ENCODE measurements at places on chromosomes 3 and 15. TPM values are rescaled to one million over a fixed set of nuclear protein-coding genes. Genes with fewer than 3 reads are reported as not detected.

DNA sequence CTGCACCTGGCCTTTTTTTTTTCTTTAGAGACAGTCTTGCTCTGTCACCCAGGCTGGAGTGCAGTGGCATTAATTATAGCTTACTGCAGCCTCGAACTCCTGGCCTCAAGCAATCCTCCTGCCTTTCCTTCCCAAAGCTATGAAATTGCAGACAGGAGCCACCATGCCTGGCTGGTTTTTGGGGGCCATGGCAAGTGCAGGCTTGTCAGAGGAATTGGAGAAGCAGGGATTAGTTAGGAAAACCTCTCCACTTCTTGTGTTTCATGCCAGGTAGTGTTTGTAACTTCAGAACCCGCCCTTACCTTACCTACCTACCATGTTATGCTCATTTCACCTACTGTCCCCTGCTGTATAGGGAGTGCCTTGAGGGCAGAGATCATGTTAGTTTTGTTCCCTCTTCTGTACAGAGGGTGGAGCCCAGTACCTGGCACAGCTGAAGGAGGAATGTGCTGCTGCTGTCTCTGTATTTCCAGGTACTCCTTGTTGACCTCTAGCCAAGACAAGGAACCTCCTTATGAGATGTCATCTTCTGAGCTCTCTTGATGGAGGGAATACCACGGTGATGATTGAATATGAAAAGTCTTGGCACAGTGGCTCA lies 43.8 kb downstream of the TRAK1 start:
- no peak for DNase-seq

DNA sequence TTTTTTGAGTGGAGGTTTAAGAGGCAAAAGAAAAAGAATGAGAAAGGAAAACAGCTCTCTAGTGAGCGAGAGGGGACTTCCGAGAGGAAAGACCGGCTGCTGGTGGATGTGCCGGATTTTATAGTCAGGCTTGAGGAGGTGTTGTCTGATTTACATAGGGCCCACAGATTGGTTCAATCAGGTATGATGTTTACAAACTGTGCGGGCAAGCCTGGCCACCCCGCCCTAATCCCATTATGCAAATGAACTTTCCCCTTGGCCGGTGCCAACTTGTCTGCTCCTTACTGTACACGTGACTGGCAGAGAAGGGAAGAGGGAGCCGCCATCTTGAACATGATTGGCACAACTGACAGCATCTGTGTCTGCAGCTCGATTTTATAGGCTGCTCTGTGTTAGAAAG lies 44.7 kb downstream of the FAM43A start:
- DNase-seq, result no peak

GRCh38 chr3:72234391-72234790 lies 449.4 kb upstream of the PROK2 start:
- DNase-seq, result no peak

GRCh38 chr3:120081719-120082118 lies 12.5 kb downstream of the GSK3B start:
- DNase-seq, result no peak

DNA sequence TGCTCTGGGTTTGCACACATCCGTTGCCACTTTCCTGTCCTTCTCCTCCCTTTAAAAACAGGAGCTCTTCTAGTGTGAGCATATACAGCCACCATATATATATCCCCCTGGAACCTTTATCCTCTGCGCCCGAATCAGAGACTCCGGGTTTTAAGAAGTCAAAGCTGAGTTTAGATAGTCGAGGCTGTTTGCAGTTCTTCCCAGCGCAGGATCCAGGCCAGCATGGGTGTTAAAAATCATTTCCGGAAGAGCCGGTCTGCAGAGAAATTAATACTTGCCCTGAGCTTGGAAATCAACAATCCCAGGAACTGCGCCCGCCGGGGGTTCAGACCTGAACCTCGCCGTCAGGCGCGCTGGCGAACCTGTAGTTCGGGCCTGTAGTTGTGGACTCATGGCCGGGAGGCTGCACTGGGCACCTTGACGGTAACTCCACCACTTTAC lies 2.3 kb downstream of the SHOX2 start:
- no peak for DNase-seq

GRCh38 chr15:56931639-56932508 lies 13.4 kb downstream of the TCF12 start:
- DNase-seq, result no peak

Gene CHCHD4
- total RNA-seq, result 12.0 TPM

DNA sequence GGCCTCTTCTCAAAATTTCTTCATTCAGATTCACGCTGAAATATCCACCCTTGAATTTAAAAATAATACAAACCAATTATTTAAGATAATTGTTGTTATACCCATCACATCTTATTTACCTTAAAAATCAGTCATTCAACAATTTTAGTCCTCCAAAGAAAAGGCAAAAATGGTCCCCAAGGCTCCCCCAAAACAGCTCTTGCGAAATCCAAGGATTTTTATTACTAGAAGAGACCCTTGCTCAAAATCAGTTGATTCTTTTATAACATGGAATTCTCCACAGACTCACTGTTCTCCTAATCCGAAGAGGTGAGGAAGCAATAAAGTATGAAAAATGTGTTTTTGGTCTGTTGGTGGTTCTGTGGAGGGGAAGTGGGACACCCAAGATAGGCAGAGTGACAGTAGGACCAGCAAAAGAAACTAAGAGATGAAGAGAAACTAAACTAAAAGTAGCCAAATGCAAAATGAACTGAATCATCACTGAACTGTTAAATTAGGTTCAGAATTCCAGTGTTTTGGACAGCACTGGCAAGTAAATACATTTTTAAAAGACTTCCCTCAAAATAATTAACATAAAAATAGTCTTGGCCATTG lies 19.1 kb upstream of the PLCH1 start:
- no peak for DNase-seq

Gene CA12
- 6.7 TPM for total RNA-seq

- no peak for DNase-seq
Measured at GRCh38 chr3:377158-377561, 180.6 kb downstream of the CHL1 start.

DNA sequence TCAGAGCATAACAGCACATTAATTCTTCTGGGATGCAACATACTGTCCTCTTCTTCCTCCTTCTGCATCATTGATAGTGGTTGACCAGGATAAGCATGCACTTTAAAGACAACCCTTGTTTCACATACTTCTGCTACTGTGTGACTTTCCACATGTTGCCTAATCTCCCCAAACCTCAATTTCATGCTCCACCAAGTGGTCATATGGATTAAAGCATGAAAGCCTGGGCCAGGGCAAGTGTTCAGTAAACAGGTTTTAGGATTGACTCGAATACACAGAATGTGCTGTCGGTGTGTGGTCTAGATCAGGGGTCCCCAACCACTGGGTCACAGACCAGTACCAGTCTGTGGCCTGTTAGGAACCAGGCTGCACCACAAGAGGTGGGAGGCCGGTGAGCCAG lies 22.5 kb upstream of the BFSP2 start:
- DNase-seq, result no peak

DNA sequence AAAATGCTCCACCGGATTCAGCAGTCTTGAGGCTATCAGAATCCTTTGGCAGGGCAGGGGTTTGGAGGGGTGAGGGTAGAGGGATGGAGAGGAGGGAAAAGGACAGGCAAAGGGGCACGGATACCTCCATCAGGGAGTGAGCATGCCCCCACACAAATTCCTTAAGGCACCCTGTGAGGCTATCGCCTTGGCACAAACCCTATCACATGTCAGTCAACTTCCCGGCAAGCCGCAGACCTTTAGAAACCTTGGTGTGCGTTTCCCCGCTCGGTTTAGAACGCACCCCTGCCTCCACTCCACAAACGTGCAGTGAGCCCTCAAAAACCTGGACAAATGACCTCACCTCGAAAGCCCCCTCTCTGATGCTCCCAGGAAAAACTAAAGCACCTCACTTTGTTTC lies 422 bp upstream of the SETMAR start:
- DNase-seq, result no peak

- no peak for DNase-seq
Measured at GRCh38 chr3:170346481-170347392, 10.8 kb upstream of the SKIL start.

- DNase-seq, result no peak
Measured at GRCh38 chr15:32649342-32649741, 7.8 kb downstream of the SCG5 start.

- DNase-seq, result no peak
Measured at GRCh38 chr3:185537369-185537970, 14.9 kb downstream of the LIPH start.

GRCh38 chr3:30633718-30634117 lies 27.3 kb downstream of the TGFBR2 start:
- no peak for DNase-seq

GRCh38 chr15:20344601-20345400 lies 196.8 kb downstream of the GOLGA6L6 start:
- peak; percentile 75 for DNase-seq

DNA sequence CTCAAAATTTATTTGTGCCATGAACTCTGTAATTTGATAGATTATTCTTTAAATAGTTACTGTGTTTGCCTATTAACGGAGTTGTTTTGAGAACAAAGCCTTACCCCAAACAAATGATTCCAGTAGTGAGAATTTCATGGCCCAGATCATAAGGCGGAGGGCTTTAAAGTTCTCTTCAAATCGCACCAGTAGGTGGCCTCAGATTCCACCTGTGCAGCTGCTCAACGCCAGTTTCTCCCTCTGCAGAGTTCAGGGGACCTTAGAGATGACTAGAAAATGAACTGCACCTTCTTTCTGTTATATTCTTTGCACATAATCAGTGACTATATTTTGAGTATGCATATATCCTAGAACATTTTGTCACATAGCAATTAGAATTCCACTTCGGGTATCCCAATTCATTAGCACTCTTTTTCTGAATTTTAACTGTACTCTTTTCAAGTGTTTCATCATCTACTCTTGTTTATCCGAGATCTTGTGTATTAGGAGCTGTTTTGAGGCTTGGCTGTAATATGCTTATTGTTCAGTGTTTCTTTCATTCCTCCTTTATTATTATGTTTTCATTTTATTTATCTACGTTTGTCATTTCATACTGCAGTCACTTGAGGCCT lies 232.6 kb upstream of the CHRM5 start:
- DNase-seq, result no peak

- DNase-seq, result no peak
Measured at GRCh38 chr15:101148166-101148880, 103.5 kb downstream of the CHSY1 start.

DNA sequence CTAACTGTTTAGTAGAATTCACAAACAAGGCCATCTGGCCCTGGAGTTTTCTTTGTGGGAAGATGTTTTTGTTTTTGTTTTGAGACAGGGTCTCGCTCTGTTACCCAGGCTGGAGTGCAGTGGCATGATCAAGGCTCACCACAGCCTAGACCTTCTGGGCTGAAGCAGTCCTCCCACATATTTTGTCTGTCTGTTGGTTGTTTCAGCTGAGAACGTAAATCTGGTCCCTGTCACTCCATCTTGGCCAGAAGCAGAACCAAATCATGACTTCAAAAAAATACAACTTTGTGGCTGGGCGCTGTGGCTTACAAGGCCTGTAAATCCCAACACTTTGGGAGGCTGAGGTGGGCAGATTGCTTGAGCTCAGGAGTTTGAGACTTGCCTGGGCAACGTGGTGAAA lies 27.1 kb downstream of the MRAS start:
- DNase-seq, result peak; percentile 6

GRCh38 chr3:159439346-159439745 lies 549.3 kb upstream of the IL12A start:
- no peak for DNase-seq

Gene SYNPR
- not detected for total RNA-seq

Gene GOLGA8K
- total RNA-seq, result 2.1 TPM

- DNase-seq, result no peak
Measured at GRCh38 chr3:128618398-128618726, 32.3 kb downstream of the RPN1 start.

DNA sequence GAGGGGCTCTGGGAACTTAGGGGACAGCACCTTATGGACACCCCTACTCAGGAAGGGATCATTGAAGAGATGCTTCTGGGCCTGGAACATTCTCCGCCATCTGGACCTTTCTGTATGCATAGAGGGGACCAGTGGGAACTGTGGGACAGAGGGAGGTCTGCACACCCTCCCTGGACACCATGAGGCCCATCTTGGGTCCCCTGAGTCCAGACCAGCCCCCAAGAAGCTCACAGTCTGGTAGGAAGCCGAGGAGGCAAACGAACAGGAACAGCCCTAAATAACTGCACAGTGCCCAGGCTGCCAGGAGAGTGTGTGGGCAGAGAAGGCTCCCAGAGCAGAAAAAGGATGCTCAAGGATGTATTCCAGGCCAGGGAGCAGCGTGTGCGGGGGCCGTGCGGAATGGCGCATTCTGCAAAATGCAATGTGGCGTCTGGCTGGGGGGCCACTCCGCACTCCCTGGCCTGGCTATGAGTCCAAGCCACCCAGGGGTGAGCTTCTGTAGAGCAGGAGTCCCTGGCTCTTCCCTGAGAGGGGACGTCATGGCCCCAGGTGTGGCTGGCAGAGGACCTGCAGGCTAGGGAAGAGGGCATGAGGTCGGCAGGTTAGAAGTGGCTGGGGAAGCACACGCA lies 24.5 kb upstream of the KLF13 start:
- peak; percentile 22 for DNase-seq

- no peak for DNase-seq
Measured at GRCh38 chr3:99833617-99834205, 16.0 kb downstream of the CMSS1 start.

Gene SPINK8
- total RNA-seq, result not detected

DNA sequence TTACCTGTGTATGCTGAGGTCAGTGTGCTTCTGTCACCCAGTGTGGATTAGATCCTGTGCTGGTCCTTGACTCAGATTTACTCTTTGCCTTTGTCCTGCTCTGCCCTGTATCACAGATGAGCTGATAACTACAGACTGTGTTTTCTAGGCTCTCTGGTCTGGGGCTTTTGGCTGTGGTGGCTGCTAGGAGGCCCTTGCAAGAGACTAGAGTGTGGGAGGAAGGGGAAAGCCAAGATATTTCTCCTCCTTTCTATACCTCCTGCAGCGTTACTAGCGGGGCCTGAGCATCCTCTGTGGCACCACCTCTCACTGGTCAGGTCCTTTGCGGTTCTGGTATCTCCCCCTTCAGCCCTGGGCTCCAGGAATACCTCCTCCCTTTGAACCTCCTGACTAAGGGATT lies 282.3 kb upstream of the TBC1D5 start:
- no peak for DNase-seq

Measured in upper lobe of right lung (tissue), 1 donor.